ENCODE measurements at places on chromosomes 6 and 20.

- no peak for DNase-seq
These were observed 53.3 kb upstream of the LGSN start for GRCh38 chr6:63372951-63373533.

- no peak for DNase-seq
These were observed 25.8 kb downstream of the HLA-C start for GRCh38 chr6:31246051-31246521.

DNA sequence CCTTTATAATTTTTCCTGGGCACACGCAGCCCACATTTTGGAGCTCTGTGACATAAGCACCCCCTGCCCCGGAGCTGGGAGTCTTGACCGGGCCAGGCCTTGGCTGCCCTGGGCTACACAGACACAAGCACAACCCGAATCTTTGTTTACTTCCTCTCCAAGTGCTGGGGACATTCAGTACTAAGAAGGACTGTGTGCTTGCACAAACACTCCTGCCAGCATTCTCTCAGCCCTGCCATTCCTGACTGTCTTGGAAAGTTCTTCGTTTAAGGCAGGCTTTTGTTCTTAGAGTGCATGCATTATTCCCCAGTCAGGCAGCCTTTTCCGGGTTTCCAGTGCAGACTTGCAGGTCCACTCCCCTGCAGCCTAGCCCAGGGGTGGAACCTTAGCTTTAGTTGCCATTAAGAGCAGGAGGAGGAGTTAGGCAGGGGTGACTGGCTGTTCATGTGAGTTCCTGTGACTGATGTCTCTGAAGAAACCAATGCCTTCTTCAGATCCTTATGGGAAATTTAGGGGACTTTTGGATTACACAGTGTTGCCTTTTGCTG is 28.6 kb downstream of the FOXO3 start:
- DNase-seq, result peak; percentile 68

DNA sequence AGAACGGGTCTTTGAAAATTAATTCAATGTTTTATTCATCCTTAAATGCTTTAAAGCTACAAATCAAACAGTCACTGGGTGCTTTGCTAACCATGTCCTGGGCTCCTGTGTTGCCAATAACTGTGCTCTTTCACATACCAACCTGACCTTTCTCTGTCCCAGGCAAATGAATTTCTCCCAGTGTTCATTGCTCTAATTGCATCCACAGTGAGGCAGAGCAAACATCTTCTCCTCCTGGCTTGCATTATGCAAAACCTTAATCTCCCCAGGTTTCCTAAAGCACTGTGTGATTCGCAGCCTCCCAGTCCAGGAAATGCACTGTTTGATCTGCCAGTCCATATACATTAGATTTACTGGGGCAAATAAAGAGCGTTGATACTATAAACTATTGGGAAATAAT is 219.0 kb downstream of the PREX1 start:
- DNase-seq, result no peak

GRCh38 chr6:146587459-146587858 is 11.3 kb upstream of the ADGB start:
- DNase-seq, result no peak

GRCh38 chr20:23582293-23582692 is 14.0 kb upstream of the CST9L start:
- no peak for DNase-seq

DNA sequence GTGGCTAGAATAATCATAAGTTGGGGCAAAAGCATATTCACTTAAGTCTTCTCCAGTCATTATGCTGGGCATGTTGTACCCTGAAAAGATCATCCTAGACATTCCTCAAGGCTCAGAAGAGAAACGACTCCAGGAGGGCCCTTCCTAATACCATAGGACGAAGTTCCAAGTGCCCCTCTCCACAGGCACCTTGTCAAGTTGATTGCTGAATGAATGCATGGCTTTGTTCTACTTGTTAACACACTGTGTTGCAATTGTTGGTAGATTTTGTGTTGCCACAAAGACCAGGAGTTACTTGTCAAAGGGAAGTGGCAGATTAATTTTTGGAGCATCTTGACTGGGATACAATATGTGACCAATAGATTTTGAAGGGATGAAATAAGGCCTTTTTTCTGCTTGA is 194.3 kb upstream of the SMLR1 start:
- DNase-seq, result no peak

DNA sequence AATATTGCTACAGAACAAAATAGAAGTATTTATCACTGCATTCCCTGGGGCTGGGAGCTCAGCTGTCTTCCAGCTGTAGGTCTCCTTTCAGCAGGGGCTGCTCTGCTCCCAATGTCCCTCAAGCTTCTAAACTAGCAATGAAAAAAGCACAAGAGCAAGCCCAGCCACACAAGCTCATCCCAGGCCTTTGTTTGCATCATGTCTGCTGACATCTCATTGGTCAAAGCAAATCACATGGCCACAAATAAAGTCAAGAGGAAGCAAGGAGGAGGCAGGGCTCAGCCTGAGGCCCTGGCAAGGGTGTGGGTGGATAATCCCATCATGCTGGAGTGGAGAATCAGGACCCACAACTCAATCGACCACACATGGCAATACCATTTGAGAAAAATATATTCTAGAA is 2.2 kb upstream of the BFSP1 start:
- DNase-seq, result peak; percentile 34

GRCh38 chr20:34817801-34818200 is 7.7 kb downstream of the NCOA6 start:
- DNase-seq, result no peak

DNA sequence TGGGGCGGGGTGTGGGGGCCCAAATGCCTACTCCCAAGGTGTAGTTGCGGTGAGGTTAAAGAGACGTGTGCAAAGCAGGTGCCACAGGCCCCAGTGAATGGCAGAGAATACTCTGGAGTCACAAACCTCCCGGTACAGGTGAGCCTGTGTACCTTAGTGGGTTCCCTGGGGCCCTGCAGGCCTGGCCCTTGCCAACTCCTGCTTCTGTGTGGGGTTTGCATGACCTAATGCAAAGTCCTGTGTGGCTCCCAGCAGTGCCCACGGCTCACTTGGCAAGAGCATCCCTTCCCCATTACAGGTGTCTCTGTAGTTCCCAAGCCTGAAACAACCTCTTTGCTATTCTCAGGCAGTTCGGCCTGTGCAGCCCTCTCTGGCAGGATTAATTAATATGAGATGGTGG is 17.5 kb downstream of the SPDEF start:
- DNase-seq, result no peak

DNA sequence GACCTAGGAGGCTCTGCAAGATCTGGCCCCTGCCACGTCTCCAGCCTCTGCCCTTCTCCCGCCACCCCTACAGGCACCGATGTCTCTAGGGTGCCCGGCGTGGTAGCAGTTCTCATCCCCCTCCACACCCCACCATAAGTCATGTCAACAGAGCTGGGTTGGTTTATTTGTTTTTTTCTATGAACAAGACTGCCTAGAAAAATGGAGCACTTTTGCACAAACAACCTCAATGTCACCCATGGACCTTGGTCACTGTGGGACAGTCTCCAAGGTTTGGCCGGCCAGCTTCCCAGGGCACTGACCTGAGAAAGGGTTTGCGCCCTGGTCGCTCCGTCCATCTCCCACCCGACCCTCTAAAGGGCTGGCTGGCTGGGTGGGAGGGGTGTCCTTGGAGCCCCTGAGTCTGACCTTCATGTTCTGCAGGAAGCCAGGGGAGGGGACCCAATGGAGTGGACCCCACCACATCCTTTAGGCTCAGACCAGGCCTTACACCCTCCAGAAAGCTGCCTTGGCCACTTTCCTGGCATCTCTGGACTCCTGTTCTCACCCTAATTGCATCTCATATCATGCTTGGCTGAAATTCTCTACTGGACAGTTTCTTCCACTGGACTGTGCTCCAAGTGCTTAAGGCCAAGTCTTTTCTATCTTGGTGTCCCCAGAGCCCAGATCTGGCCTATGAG is 104.8 kb upstream of the PTPN1 start:
- DNase-seq, result no peak

GRCh38 chr6:108714766-108715414 is 133.3 kb upstream of the ARMC2 start:
- no peak for DNase-seq

DNA sequence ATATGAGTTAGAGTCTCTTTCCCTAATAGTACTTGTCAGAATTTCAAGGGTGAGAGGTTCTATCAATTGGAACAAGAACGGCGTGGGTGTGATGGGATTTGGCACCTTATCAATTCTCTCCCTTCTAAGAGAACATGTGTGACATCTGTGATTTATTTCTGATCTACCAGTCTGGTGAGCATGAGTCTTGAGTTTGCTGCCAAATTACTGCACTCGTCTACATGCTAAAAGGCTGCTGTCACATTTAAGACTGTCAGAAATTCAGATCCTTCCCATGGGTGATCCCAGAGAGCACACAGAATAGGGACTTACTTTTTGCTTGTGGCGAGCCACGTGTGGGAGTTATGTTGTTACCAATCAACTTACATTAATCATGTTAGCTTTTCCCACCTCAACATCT is 370.2 kb upstream of the SASH1 start:
- DNase-seq, result no peak

DNA sequence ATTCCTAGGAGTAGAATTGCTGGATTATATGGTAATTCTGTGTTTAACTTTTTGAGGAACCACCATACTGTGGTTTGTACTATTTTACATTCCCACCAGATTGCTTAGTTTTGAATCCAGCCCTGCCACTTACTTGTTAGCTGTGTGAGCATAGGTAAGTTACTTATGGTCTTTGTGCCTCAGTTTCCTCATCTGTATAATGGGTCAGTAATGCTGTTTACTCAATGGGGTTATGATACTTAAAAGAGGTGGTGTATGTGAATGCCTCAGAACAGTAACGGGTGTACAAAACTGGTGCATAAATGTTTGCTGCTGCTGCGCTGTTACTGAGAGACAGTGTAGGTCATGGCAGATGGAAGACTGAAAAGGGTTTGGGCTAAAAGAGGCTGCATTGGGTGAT is 239.3 kb downstream of the NRN1 start:
- DNase-seq, result no peak

- peak; percentile 97 for DNase-seq
These were observed at the start of gene TMX4 for GRCh38 chr20:8019246-8019997. TSS of gene TMX4 (minus strand) at chr20:8019761. CDS start at chr20:8019613, 148 bp downstream.

GRCh38 chr20:40191573-40191972 is 497.5 kb downstream of the MAFB start:
- no peak for DNase-seq

DNA sequence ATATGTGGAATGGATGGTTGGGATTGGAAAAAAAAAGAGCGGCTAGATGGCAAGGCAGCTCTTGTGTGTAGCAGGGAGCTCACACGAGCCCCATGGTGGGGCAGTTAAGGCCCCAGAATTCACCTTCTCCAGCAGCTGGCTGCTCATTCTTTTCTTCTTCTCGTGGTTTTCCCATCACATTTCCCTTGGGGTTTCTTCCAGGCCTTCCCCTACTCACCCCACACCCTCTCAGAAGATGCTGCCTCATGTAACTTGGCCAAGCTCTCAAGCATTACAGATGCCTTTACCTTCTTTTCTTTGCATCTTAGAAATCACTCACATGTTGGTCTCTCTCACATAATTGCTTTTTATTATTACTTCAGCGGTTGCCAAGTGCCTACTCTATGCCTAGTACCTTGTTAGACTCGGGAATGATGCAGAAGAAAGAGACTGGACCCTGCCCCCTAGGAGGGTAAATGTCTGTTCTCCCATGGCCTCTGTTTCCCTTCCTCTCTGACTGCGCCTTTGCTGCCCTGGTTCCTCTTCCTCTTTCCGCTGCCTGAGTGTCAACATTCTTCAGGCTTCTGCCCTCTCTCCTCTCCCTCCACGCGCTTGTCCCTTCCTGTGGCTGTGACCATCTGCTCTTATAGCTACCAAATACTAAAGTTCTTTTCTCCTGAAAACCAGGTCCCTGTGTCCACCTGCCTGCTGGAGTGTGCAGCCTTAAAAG is 28.6 kb downstream of the PPARD start:
- peak; percentile 20 for DNase-seq

- DNase-seq, result no peak
These were observed 11.9 kb upstream of the WFDC10A start for GRCh38 chr20:45617591-45617990.

DNA sequence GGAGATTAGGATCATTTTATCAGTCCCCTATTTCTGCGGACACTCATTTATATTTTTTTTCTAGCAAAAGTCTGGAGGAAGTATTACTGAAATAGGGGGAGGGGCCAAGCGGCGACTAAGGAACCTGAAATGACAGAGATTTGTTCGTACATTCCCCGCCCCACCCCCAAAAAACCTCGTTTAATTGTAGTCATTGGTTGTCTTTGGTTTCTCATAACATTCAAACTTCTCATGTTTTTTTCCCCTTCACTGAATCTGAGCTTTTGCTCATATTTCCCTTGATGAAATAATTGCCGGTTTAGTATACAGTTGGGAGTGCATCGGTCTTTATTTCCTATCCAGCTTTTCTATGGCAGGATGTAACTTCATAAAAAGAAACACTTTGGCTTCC is 768 bp upstream of the FYN start:
- DNase-seq, result no peak

DNA sequence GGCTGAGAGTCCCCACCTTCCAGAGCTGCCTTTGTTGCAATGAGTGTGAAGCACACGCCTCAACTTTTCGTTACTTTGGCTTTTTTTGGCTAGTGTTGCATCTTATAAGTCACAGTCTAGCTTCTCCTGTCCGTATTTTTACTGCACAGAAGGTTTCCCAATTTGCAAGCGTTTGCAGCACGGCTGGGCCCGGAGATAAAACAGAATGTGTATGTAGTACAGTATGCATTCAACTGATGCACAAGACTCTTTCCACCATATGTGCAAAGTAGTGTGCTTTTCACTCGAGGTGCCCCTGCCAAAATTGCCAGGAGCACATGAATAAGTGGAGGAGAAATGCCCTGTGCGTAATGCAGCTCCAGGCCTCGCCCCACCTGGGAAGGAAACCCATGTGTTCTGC is 79.6 kb downstream of the SOBP start:
- no peak for DNase-seq

DNA sequence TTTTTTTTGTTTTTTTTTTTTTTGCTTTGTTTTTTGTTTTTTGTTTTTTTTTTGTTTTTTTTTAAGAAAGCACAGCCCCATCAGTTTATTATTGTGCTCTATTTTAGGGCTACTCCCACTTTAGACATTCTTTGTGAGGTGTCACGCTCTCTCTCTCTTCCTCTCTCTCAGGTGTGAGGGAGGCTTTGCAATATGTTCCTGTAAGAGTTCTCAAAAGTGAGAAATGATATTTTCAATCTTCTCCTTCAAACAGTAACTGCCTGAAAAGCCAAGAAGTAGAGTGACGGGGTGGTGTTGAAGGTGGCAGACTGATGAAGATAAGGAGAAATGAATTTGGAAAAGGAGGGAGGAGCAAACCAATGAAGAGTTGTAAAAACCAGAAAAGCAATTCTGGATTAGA is 28.3 kb upstream of the HDAC2 start:
- no peak for DNase-seq

- no peak for DNase-seq
These were observed 21.6 kb downstream of the GPR6 start for GRCh38 chr6:109999740-110000139.
